ENCODE measurements at places on chromosomes 13 and 19.

- no peak for DNase-seq
Observed at GRCh38 chr19:16293118-16294091, 31.2 kb upstream of the KLF2 start.

- no peak for DNase-seq
Observed at GRCh38 chr13:76385586-76385985, 500.6 kb downstream of the KCTD12 start.

DNA sequence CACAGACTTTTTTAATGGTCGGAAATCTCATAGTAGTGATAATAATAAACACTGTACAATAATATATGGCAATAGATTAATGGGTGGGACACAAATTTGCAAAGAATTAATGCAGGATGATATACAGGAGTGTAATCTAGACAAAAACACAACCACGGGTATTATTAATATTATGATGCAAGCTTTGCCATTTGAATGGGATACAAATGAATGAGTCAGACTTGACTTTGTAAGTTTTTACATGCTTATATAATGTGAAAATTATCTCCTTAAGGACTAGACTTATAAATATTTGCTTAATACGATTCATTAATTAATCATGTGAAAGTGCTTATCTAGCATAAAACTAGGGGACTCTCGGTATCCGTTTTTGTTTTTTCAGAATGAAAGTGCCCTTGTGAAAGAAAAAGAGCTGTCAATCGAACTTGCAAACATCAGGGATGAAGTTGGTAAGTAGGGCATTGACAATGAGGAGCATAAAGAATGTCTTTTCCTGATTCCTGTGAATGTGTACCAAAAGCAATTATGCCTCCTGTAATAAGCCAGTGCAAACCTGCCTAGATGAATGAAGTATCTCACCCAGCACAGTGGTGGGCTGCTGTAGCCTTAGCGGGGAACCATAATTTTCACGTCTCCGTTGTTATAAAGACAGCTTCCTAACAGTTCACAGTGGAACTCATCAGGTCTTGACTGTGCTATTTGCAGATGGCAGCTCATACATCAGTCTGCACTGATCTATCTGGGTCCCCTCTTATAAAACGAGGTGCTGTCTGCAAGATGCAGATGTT, 155.7 kb downstream of the SLC7A1 start:
- no peak for DNase-seq

DNA sequence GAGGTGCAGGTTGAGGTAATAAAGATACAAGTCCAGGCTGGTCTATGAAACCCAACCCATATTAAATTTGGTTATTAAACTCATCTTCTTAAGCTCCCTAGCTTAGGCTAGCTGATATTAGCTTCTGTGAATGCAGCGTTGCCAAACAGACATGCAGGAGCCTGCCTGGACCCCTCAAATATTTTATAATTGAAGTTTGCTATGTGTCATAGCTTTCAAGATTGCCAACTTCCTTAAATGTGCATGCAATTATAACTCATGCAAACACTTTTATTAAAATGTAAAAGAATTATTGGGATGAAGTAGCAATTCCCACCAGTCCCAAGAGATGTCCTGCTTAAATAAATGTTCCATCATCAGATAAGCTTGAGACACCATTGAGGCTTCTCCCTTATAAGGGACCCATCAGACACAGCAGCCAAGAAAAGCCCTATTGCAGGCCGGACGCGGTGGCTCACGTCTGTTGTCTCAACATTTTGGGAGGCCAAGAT, 51.3 kb downstream of the MBNL2 start:
- no peak for DNase-seq

GRCh38 chr13:111872475-111873150, 194.3 kb upstream of the SOX1 start:
- no peak for DNase-seq

DNA sequence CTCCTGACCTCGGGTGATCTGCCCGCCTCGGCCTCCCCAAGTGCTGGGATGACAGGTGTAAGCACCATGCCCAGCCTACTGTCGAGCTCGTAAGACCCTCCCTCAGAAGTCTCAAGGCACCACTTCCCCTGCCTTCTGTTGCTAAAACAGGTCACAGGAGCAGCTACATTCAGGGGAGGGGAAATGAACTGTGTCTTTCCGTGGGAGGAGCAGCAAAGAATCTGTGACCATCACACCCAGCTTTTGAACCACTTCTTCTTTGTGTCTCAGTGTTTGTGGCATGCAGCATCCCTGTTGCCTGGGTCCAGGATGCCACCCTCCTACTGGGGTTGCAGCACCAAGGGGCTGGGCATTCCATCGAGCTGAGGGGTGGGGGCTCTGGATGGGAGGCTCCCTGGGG, 7.7 kb upstream of the CSNK1G2 start:
- no peak for DNase-seq

DNA sequence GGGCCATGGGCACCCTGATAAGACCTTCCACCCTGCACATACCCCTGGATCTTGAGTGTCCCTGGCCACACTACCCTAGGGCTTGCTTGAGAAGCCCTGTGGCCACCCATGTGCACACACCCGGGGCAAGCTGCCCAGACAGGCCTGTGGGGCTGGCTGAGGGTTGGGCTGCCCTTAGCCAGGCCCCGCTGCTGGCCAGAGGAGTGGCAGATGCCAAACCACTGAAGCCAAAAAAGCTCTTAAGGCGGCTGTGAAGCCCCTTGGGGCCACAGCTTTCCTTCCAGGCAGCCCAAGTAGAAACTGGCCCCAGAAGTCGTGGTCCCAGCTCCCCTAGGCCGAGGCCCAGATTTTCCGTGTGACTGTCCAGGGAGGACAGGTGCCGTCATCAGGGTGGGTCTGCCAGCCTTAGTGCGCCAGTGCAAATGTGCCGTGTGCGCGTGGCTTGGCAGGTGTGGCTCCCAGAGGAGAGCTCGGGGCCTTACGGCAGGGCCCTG, 14.8 kb downstream of the CEBPG start:
- DNase-seq: no peak

- DNase-seq: no peak
Observed at GRCh38 chr19:53136432-53136831, 3.7 kb upstream of the ZNF415 start.

DNA sequence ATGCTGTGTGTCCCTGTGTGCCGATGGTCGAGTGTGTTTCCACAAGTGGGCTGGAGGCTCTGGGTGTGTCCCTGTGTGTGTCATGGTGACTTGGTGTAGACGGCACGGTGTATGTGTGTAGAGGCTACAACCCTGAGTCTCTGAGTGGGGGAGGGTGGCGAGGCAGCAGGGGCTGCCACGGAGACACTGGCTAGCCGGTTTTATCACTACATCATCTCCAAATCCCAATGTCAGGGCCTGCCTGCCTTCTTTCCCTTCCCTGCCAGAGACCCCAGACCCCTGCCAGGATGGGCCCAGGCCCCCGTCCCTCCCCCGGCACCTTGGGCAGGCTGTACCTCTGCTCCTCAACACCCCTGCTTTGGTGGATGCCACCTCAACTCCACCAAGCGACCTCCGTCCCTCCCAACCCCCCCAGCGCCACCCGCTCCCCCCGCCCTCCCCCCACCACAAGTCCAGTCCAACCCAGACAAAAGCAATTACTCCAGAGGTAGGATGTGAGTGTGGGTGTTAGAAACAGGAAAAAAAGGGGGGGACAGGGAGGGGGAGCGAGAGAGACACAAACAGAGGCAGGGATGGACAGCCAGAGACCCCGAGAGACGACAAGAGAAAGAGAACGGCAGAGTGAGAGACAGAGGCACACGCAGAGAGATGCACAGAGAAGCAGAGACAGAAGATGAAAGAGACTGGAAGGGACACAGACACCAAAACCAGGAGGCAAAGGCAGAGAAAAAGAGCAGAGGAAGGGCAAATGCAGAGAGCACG, 21.6 kb upstream of the POU2F2 start:
- no peak for DNase-seq

DNA sequence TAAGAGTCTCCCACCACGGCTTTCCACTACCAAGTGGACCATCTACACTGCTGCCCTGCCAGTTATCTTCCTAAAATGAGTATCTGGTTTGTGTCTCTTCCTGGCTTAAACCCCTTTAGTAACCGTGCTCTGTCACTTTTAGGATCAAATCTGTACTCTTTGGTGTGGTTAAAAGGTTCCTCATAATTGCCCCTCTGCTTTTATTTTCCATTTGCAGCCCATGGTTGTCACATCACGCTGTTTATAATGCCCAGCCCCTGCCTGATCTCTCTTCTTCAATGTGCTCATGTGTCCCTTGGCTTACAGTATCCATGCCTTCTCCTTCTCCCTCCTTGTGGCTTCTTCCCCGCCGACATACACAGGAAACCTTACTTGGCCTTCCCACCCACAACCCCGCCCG, 100.1 kb downstream of the DGKH start:
- DNase-seq: no peak

GRCh38 chr13:23722726-23723453, 152.7 kb downstream of the TNFRSF19 start:
- DNase-seq: no peak

GRCh38 chr19:15666883-15667282, 6.0 kb upstream of the CYP4F12 start:
- DNase-seq: no peak

GRCh38 chr13:101755228-101755887, 302.9 kb downstream of the ITGBL1 start:
- DNase-seq: no peak

GRCh38 chr13:52846567-52847321, 1.7 kb downstream of the PCDH8 start:
- DNase-seq: peak; percentile 46

DNA sequence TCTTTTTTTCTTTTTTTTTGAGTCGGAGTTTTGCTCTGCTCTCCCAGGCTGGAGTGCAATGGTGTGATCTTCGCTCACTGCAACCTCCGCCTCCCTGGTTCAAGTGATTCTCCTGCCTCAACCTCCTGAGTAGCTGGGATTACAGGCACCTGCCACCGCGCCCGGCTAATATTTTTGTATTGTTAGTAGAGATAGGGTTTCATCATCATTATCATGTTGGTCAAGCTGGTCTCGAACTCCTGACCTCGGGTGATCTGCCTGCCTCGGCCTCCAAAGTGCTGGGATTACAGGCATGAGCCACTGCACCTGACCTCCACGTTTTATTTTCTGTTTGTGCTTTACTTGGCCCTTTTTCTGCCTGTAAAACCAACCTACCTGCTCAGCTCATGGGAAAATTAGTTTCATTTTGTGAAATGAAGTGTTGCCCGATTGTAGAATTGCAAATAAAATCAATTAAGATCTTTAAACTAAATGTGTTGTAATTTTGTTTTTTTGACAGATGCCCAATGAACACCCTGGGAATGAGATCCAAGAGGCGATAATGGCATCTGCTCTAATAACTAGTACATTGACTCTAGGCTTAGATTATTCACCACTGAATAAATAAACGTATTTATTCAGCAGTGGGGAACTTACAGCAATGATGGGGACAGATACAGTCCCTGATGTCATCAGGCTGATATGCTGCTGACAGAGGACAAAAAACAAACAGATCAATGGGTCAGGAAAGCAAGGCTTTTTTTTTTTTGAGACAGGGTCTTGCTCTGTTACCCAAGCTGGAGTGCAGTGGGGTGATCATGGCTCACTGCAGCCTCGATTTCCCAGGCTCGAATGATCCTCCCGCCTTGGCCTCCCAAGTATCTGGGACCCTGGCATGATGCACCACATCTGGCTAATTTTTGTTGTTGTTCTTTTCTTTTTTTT, 2.2 kb upstream of the RAB11B start:
- no peak for DNase-seq

GRCh38 chr13:58056426-58056825, 424.9 kb downstream of the PCDH17 start:
- no peak for DNase-seq

- DNase-seq: no peak
Observed at GRCh38 chr13:67752759-67753158, 522.6 kb upstream of the PCDH9 start.

- DNase-seq: no peak
Observed at GRCh38 chr19:16164222-16164890, 9.0 kb downstream of the CIB3 start.

GRCh38 chr19:47210689-47211316, 20.2 kb downstream of the BBC3 start:
- DNase-seq: peak; percentile 84

GRCh38 chr19:54302257-54302656, 10.7 kb downstream of the LILRA5 start:
- DNase-seq: no peak

DNA sequence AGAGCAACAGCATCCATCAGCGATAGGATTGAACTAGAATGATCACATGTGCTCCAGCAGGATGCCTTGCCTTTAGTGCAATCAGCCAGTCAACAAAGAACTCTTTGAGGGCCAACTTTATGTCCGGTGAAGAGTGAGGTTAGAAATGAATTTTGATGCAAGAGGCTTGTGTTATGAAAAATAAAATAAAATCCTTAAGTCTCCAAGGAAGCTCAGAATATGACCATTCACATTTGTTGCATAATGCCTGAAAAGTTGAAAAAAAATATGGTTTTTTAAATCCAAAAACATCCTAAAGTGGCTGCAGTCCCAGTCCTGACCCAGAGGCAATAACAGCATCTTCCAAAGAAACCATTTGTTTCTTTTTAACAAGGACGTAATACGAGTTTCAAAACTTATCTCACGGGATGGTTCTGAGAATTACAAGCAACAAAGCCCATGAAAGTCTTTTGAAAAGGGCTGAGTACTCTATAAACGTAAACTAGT, 61.3 kb downstream of the DCLK1 start:
- no peak for DNase-seq

- DNase-seq: no peak
Observed at GRCh38 chr19:23474172-23474571, 78.9 kb upstream of the ZNF91 start.

DNA sequence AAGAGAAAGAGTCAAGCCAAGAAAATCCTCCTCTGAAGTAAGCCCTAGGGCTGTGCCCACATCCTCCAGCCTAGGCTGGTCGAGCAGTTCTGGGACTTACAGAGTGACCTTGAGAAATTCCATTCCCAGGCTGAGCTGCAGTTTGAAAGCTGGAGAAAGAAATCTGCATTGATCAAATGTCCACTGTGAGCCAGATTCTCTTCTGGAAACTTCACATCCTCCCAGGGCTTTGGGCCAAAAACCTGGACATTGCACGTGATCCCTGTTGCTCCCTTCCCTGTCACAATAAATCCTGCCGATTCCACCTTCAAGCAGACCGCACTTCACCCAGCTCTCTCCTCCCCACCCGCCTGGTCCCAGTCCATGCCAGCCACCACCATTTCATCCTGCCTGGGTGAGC, 15.7 kb downstream of the TMEM143 start:
- no peak for DNase-seq

DNA sequence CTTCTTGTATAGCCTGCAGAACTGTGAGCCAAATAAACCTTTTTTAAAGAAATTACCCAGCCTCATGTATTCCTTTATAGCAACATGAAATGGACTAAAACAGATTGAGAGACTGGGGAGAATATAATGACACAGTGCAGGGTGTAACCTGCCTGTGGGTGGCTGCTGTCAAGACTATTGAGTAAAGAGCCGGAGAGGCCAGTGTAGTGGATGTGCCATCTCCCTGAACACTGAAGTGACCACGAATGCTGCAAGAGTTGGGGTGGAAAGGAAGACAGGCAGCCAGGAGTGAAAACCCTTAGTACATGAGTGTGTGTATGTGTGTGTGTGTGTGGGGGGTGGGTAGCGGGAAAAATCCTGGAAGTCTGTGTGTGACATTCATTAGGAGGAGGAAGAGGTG, 55.2 kb upstream of the FLT1 start:
- no peak for DNase-seq

All from activated CD4-positive, alpha-beta T cell treated with anti-CD3 and anti-CD28 coated beads, Interleukin-2, amount 50 U/mL, for 16 hours (primary cell).